ENCODE measurements at places on chromosomes 11 and 22.

DNA sequence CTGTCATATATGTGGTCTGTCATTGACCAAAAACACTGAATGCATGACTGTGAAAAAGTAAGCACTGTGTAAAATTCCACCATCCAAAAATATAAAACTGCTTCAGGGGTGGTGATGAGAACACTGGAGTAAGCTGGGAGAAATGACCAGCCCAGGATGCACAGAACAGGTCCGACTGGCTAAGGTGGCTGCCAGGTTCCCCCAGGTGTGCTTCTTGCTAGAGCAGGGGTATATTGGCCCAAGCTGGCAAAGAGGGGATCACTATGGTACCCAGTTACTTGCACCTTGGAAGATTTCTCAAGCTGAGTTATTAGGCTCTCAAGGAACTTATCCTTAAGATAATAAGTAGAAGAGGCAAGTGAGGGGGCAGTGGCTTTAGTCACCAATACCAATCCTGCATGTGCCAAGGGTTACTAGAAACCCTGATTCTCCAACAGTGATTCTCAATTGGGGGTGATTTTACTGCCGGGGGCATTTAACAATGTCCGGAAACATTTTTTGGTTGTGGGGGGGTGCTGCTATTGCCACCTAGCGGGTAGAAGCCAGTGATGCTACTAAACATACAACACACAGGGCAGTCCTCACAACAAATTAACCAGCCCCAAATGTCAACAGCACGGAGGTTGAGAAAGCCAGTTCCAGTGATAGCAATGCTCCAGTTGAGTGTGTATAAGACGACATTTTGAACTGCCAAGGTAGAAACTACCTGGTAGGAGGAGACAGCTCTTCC lies 15.7 kb downstream of the SNU13 start:
- DNase-seq: no peak

- peak; percentile 84 for DNase-seq
Measured at GRCh38 chr22:50058906-50059880, 1.1 kb upstream of the TTLL8 start.

GRCh38 chr22:25362215-25362882 lies 142.9 kb downstream of the CRYBB2 start:
- peak; percentile 36 for DNase-seq

DNA sequence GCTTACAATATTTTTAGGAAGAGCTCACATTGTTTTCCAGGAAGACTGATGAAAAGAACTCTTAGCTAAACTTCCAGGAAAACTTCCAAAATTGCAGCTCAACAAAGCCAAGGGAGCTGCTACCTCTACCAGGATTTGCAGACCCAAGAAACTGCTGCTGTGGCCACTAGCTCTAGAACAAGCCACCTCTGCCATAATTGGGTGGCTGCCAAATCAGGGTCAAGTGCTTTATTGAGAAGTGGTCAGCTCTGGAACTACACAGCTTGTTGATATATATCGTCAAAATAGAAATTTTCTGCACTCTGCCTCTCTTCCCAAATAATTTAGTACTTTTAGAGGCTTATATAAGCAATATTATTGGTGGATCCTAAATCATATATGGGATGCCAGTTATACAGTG lies 371.8 kb upstream of the CHORDC1 start:
- DNase-seq: no peak

DNA sequence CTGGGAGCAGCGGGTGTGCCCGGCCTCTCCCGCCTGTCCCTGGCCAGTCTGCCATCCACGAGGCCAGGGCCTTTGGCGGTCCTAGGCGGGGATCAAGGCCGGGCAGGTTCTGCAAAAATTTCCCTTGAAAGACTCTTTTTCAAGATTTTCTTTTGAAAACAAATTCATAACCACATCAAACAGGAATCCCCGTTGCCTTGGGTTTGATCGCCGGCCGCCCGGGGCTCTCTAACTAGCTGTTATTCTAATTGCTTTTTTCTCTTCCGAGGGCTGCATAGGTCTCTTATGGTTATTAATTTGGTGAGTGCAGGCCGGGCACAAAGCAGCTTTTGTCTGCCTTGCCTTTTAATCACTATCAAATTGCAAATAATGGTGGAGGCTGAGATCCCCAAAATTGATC lies 42.0 kb downstream of the CDKN1C start:
- DNase-seq: no peak

GRCh38 chr22:41417622-41418390 lies 28.8 kb downstream of the TOB2 start:
- no peak for DNase-seq

DNA sequence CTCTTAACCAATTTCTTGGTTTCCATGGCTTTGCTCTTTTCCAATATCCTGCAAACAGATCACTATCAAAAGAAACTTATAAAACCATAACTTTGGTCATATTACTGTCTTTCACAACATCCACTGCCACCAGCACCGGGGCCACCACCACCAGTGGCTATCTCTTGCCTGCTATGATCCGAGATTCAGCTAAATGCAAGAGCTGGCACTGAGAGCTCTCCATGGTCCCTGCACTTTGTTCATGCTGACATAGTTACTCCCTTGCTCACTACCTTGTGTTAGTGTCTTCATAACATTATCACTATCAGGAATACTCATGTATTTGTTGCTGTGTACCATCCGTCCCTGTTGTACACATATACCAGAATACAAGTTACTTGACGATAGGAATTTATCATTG lies 299.0 kb downstream of the ETS1 start:
- DNase-seq: no peak

DNA sequence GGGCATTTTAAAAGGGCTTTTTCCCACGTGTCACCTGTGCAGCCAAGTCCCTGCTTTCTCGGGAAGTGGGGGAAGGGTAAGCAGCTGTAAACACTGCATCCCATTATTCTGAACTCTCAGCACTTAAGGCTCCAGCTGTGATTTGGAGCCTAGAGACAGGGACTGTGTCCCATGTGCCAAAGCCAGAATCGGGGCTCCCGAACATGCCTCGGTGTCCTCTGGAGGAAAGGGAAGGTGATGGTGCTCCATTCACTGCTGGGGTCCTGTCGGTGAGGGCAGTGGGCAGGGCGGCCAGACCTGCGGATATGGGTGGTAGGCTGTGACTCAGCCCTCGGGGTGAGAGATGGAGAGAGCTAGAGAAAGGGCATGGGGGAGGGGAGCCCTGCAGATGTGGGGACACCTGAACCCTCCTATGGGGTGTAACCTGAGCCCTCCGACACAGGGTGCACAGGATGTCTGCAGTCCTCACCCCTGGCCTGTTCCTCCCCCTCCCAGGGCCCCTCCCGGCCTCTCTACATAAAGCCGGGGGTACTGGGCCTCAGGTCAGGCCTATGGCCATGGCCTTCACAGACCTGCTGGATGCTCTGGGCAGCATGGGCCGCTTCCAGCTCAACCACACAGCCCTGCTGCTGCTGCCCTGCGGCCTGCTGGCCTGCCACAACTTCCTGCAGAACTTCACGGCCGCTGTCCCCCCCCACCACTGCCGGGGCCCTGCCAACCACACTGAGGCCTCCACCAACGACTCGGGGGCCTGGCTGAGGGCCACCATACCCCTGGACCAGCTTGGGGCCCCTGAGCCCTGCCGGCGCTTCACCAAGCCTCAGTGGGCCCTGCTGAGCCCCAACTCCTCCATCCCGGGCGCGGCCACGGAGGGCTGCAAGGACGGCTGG lies 31.8 kb downstream of the CAPN1 start:
- no peak for DNase-seq

DNA sequence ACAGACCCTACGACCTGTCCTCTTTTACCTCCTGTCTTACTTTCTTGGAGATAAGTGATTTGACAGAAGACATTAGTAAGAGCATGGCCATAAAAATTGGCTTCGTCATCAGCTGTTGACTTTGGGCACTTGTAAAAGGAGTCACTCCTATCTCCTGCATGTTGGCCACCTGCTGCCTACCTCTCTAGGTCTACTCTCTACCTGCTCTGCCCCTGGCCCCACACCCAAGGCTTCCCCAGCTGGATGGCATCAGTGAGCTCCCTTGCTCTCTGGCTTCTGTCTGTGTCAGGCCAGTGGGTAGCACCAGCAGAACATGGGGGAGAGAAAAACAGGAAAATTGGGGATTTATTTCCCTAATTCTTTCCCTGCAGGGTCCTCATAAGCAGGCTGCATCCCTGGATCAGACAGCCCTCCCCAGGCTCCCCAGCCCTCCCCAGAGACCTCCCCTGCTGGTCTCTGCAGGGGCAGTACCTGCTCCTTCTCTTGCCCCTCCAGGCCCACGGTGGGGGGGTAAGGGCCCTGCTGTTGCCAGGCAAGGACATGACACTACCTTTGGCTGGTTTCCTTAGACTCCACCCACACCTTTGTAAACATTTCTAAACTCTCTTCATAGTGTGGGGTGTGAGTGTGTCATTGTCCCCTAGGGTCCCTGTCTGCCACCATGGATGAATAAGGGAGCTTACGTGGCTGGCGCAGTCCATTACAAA lies 157.0 kb upstream of the NECTIN1 start:
- no peak for DNase-seq

GRCh38 chr11:120918257-120918656 lies 105.6 kb upstream of the TBCEL start:
- DNase-seq: no peak

Data from NCI-H1436 (cell line).